Bone marrow (tissue), 2 donors: ENCODE measurements at places on chromosomes 6 and 20.

DNA sequence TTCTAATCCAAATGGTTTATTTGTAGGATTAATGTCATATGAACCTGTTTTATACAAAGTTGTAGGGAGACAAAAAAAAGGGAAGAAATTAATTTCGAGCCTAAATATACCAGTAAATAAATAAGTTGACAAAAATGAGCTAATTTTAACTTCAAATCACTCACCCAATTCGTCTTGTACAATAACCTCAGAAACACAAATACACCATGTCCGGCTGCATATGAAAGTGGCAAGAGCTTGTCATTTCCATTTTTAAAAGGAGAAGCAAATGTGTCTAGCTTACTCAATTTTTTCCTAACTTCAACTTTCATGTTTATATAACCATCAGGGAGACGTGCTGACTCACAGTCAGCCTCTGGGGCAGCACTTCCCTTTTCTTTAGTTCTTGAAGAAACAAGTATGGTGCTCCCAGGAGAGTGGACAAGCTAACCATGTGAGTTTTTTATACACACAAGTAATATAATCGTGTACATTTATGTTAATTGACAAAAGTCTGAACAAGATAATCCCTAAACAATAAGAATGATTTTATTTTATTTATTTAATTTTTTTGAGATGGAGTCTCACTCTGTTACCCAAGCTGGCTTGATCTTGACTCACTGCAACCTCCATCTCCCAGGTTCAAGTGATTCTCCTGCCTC is 55.5 kb upstream of the SGK1 start:
- DNase-seq: peak; percentile 92

DNA sequence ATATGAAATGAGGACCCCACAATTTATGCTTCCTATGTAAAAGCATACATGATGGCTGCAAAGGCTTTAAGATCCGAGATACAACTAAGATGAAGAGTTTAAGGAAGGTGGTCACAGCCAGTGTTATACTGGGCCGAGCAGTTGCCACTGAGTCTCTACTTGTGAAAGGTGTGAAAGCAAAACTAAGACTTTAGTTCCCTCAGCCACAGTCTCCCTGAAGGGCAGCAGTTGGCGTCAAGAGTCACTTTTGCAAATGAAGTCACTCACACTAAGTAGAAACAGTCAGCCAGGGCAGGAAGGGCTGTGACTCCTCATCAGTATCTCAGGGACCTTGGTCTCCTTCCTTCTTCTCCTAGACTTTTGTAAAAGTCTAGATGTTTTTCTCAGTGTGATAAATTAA is 191.6 kb upstream of the MCHR2 start:
- DNase-seq: no peak

- no peak for DNase-seq
Observed at GRCh38 chr20:54208548-54209176, 775 bp downstream of the PFDN4 start.

GRCh38 chr20:11780765-11781369 is 136.8 kb upstream of the BTBD3 start:
- no peak for DNase-seq

DNA sequence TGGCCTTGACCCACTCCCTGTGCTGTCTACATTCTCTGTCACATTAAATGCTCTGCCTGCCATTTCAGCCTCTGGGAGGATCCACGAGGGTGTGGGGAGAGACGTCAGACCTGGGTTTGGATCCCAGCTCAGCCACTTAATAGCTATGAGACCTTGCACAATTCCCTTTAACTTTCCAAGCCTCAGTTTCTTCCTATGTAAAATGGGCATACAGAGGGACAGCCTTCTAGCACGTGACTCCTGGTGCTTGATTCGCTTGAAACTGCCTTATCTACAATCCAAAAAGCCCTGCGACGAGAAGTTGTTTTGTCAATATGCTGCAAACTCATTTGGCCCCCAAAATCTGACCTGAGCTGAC is 40.0 kb downstream of the TOX2 start:
- DNase-seq: no peak
